ENCODE measurements at places on chromosomes 11 and 22.

- DNase-seq = peak; percentile 63
Measured at GRCh38 chr11:63553759-63554158, 9.4 kb downstream of the PLAAT2 start.

GRCh38 chr22:45009606-45010531, at the start of gene PHF21B:
Gene PHF21B, minus strand, starts transcription at chr22:45010005. Its CDS starts 456 bp downstream, at chr22:45009549.
- DNase-seq = peak; percentile 20

GRCh38 chr11:18768472-18768901, 23.1 kb downstream of the PTPN5 start:
- no peak for DNase-seq

GRCh38 chr11:933142-933851, 7.6 kb downstream of the AP2A2 start:
- DNase-seq = no peak

- no peak for DNase-seq
Measured at GRCh38 chr11:70834277-70834940, 418.0 kb downstream of the SHANK2 start.

GRCh38 chr11:68040101-68040956, 1.5 kb downstream of the TCIRG1 start:
- DNase-seq = peak; percentile 29

DNA sequence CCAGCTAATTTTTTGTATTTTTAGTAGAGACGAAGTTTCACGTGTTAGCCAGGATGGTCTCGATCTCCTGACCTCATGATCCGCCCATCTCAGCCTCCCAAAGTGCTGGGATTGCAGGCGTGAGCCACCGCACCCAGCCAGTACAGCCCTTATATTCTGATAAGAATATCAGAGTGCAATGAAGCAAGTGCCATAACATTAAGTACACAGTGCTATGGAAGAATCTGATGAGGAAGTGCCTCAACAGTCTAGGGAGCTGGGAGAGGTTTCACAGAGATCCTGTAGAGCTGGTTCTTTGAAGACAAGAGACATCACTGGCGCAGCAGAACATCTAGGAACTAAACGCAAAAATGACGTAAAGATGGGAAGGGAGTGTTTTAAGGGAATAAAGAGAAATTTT, 2.1 kb downstream of the RTCB start:
- no peak for DNase-seq

DNA sequence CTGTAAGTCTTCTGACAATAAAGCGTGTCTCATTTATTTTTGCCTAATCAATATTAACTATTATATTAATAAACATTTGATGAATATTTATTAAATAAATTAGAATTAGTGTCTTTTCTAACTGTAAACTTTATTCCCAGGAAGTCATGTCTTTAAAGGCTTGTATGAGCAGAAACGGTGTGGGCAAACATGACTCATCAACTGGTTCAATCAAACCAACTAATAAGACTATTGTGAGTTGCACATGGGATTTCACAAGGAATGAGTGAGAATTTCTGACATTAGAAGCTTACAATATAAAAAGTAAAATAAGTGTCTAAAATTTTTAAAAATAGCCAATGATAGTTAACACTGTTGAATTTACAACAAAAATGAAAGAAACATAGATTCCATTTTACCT, 259.2 kb upstream of the CTSC start:
- DNase-seq = no peak

DNA sequence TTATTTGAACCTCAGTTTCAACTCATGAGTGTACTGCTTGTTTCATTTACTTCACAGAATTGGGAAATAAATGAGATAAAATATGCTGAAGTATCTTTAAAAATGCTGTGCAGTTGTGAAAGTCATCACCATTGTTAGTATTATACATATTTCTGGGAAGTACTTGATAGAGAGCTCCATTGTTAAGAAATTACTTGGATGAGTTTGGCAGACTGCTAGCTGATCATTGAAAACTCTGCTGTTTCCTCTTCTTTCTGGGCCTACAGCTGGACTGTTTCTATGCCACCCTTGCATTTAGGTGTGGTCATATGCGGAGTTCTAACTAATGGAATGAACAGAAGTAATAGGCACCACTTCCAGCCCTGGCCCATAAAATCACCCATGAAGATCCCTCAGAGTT, 10.0 kb downstream of the SIK2 start:
- no peak for DNase-seq

- no peak for DNase-seq
Measured at GRCh38 chr11:45859661-45860140, 12.4 kb downstream of the CRY2 start.

DNA sequence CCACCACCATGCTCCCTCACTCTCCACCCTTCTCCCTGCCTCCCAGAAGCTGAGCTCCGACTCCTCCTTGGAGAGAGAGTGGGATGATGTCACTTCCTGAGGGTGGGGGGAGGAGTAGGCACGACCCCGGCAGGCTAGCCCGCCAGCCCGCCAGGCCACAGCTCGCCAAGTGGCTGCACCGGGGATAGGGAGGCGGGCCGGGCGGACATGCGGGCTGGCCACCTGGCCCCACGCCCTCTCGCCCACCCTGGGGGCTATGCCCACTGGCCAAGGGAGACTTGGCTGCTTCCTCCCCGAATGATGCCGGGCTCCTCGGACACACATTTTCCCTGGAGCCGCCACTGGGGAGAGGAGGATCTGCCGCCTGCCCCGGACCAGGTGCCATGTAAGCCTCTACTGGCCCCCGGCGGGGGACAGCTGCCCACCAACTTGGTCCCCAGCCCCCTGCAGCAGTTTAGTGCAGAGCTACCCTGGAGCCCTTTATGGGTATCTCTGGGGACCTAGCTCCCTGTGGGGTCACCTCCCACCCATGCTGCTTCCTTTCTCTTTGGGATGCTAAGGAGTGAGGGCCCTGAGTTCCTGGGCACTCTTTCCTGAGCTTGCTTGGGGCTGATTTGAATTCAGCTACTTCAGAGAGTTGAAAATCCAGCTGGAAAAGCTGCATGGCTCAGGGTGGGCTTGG, 33.7 kb upstream of the MYRF start:
- DNase-seq = no peak

DNA sequence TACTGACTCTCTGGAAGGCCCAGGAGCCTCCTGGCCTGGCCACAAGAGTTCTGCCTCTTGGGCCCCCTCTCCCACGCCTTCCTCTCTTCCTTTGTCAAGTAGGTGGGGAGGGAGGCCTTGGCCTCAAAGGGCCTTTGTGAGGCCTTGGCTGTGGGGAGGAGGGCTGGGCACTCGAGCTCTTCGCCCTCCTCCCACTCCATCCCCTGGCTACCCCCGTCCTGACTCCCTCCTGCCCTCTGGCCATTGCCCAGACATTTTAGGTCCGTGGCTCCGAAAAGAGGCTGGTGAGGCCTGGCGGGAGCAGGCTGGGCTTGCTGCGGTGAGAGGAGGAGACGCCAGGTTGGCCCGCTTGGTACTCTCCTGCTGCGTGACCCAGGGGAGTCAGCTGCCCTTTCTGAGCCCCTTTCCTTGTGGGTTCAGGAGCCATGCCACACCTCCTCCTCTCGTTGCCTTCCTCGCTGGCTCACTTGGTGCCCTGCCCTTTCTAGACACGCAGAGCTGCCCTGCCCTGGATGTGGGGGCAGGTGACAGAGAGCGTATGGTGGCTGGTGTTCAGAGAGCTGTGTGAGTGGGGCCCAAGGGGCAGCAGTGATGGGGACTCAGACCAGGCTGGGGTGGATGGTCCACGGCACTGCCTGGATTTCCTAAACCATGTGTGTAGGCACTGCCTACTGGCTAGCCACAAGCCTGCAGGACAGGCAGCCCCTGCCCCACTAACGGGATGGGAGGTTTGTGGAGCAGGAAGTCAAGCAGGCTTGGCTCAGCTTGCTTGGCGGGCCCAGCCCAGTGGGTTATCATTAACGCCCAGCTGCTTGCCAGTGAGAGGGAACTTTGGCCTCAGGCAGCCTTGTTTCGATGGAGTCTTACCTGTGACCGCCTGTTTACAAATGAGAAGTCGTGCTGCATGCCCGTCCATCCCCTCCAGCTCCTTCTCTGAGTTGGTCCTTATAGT, 15.8 kb upstream of the OMP start:
- no peak for DNase-seq

DNA sequence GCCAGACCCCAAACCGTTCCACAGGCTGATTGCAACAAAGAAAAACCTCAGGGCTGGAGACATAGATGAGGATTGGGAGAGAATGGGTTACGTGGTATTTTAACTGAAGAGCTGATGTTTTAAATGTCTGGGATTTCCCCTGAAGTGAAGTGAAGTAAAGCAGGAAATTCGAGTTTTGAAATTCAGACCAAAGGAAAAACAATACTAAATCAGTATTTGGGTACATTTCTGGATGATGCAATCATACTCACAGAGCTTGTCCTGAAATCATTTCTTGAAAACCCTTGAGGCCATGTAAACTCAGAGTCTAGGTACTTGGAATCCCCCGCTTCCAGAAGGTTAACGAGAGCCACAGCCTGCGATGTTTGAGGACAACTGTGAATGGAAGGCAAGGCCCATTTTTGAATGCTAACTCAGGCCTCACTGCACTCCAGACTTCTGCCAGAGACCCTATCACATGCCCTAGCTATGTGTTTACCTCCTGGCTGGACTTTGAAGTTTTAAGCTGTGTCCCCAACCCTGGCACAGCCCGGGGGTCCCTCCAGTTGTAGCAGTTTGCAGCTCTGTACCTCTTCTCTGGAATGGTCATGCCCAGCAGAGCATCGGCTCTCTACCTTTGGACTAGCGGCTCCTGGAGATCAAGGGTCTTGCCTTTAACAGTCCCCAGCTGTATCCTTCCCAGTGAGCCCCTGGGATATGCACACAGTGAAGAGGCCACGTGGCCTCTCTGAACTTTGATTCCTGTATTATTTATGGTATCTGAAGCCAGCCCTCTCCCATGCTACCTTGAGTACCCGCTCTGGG, 5.4 kb upstream of the FTH1 start:
- no peak for DNase-seq

GRCh38 chr11:115659061-115659963, 155.1 kb upstream of the CADM1 start:
- DNase-seq = no peak

GRCh38 chr22:26550498-26551033, 38.3 kb upstream of the TFIP11 start:
- DNase-seq = no peak

GRCh38 chr22:22979954-22980353, 90.4 kb upstream of the GNAZ start:
- no peak for DNase-seq

GRCh38 chr11:104432981-104433380, 269.0 kb upstream of the PDGFD start:
- no peak for DNase-seq

- DNase-seq = no peak
Measured at GRCh38 chr11:95282291-95282751, 51.3 kb upstream of the SESN3 start.

- DNase-seq = no peak
Measured at GRCh38 chr11:19738124-19738523, 25.5 kb downstream of the NAV2 start.

DNA sequence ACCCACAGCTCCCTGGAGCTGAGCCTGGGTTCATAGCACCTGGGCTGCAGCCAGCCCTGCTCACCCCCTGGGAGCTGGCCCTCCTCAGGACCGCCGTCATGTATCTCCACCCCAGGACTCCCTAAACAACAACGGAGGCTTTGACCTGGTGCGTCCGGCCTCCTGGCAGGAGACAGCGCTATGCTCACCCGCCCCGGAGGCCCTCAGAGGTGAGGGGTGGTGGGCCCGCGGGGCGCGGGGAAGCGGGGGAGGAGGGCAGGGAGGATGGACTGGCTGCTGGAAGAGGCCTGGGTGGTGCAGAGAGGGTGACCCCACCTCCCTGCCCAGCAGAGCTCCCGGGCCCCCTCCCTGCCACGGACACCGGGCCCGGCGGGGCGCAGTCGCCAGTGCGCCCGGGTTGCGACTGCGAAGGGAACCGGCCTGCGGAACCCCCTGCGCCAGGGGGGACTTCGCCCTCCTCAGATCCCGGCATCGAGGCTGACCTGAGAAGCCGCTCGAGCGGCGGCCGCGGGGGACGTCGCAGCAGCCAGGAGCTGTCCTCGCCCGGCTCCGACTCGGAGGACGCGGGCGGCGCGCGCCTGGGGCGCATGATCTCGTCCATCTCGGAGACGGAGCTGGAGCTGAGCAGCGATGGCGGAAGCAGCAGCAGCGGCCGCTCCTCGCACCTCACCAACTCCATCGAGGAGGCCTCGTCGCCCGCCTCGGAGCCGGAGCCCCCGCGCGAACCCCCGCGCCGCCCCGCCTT, 3.1 kb downstream of the MAPK8IP2 start:
- DNase-seq = no peak

GRCh38 chr11:85960678-85961077, 105.5 kb downstream of the CCDC83 start:
- DNase-seq = no peak

GRCh38 chr11:10752486-10752885, 1.4 kb downstream of the CTR9 start:
- no peak for DNase-seq

GRCh38 chr11:46667043-46667481, 33.4 kb downstream of the ARHGAP1 start:
- no peak for DNase-seq

GRCh38 chr11:57560146-57560545, 7.3 kb downstream of the UBE2L6 start:
- no peak for DNase-seq

- DNase-seq = no peak
Measured at GRCh38 chr22:46251816-46252380, 1.8 kb upstream of the CDPF1 start.

GRCh38 chr11:19508165-19508564, 204.5 kb upstream of the NAV2 start:
- no peak for DNase-seq

GRCh38 chr11:20163783-20164481, 3.7 kb upstream of the DBX1 start:
- DNase-seq = no peak

- no peak for DNase-seq
Measured at GRCh38 chr11:65330544-65330943, 3.1 kb upstream of the DPF2 start.

- no peak for DNase-seq
Measured at GRCh38 chr11:130772266-130773227, 143.7 kb downstream of the SNX19 start.

- DNase-seq = no peak
Measured at GRCh38 chr11:382081-382629, 11.9 kb upstream of the PKP3 start.

DNA sequence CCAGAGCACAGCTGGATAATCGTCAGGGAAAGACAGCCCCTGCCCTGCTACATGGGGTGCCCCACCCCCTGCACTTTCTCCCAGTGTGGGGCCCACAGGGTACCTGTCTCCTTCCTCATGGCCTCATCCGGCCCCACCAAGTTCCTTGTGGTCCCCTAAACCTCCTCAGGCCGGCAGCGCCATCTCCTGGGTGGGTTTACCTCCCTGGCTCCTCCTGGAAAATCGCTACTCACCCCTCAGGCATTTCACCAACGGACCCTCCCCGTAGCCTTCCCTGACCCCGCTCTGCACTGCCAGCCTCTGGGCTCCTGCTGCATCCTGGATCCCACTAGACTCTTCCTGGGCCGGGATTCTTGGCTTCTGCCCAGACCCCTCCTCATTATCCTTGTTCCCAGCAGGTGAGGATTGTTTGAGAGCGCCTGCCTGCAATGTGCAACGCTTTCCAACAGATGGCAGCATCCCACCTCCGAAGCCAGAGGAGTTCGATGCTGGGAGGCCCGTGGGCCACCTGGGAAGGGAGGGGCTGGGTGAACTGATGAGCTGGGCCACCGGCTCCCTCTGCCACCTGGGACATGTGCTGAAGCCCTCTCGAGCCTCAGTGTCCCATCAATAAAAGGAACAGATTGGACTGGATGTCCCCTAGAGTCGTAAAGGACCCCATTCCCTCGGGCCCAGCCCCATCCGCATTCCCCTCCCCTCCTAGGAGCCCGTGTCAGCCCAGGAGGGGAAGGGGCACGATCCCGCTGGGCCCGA, 44.2 kb upstream of the TTLL12 start:
- peak; percentile 51 for DNase-seq

All from stimulated activated CD8-positive, alpha-beta memory T cell treated with anti-CD3 and anti-CD28 coated beads, Interleukin-7, amount 100 ng/mL, for 48 hours (primary cell).